ENCODE measurements at places on chromosomes 7 and 10.

- DNase-seq = no peak
These were observed 225.0 kb downstream of the CALN1 start for GRCh38 chr7:72187179-72187578.

DNA sequence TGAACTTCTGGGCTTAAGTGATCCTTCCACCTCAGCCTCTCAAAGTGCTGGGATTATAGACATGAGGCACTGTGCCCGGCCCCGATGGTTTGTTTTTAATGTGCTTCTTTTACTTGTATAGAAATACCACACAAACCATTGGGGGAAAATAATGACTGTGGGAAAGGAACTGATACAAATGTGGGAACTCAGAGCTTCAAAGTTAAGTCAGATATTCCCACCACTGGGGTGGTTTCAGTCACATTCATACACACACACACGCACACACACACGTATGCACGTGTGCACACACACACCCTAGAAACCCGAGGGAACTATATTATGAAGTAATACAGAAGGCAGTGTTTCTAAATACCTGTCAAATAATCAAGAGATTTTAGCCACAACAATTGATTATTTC is 17.0 kb downstream of the CPA4 start:
- no peak for DNase-seq

- DNase-seq = no peak
These were observed 541.0 kb downstream of the ZWINT start for GRCh38 chr10:55820071-55820470.

DNA sequence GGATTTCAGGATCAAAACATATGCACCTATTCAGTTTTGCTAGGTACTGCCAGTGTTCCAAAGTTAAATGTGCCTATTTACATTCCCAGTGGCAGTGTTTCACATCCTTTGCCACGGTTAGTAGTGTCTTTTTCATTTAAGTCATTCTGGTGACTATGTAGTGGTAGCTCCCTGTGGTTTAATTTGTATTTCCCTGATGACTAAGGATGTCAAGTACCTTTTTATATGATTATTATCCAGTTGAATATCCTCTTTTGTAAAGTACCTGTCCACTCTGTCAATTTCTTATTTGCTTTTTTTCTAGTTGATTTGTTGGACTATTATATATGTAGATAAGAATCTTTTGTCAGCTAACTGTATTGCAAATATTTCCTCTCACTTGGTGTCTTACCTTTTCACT is 45.1 kb downstream of the TMEM60 start:
- DNase-seq = no peak

GRCh38 chr10:79282388-79282787 is 64.9 kb upstream of the PPIF start:
- DNase-seq = no peak

DNA sequence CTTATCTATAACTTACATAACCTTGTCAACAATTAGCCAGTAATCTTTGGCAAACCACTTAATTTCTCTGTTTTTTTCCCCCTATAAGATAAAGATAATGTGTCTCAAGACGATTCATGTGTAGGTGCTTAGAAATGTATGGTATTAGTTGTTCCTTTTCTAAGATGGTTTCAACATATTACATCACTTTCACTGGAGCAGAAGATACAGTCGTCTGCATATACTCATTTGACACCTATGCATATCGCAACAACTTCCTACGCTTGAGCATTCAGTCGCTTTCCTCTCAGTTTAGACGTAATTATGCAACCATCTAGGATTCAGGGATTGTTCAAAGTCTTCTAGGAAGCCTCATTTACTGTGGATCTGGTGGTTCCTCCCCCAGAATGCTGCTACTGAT is 396.7 kb downstream of the PHTF2 start:
- DNase-seq = no peak

DNA sequence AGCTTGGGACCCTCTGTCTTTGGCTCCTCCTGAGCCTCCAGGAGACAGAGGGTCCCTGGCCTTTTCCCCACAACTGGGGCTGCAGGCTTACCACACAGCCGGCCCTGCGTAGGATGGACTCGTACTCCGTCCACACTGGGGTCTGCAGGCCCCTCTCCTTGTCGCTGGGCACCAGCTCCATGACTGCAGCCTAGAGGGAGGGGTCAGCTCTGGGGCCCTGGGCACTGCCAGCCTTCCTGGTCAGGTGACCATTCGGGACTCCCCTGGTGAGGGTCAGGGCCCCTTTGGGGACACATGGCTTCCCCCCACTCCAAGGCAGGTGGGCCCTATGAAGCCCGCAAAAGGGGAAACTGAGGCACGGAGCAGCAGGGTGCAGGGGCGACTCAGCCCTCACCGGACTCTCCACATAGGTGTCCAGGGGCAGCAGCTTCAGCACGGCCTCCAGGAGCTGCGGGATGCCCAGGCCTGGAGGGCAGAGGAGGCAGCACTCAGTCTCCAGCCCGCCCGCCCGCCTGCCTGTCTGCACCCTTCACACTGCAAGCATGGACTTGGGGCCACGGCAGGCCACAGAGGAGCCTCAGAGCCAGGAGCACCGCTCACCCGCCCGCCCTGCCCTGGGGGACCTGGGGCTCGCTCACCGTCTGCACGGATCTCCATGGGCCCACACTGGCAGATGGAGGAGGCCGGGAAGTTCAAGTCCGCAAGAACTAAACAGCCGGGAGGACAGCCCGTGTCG is 1.1 kb downstream of the FUOM start:
- DNase-seq = no peak

GRCh38 chr10:30826679-30827078 is 197.1 kb upstream of the LYZL2 start:
- DNase-seq = no peak
